ENCODE measurements at places on chromosomes 4 and X.

GRCh38 chr4:156838761-156839160, 132.8 kb downstream of the PDGFC start:
- no peak for DNase-seq

GRCh38 chr4:187767158-187767557, 228.4 kb upstream of the ZFP42 start:
- DNase-seq, result no peak

GRCh38 chrX:103550415-103551051, 31.2 kb upstream of the RAB40A start:
- DNase-seq, result no peak

DNA sequence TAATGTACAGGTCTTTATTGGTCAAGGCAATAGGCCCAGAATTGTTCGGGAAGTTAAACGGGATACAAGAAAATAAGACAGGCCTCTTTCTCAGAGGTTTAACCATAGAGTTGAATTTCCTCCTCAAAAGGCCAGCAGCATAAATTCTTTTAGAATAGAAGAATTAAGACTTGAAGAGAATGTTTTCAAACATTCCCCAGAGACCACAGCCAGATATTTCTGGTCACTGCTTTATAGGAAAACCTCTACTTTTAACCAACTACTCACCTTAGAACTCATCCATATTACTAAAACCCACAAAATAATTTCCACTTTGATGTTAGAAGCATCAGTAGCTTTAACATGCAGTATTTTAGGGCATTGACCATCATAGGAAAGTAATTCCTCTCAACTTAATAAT, 317.9 kb downstream of the RAB28 start:
- DNase-seq, result no peak

DNA sequence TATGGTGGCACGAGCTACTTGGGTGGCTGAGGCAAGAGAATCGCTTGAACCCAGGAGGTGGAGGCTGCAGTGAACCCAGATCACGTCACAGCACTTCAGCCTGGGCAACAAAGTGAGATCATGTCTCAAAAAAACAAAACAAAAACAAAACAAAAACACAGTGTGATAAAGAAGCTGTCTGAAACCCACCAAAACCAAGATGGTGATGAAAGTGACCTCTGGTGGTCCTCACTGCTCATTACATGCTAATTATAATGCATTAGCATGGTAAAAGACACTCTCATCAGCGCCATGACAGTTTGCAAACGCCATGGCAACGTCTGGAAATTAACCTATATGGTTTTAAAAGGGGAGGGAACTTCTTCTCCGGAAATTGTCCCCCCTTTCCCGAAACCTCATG, 29.4 kb upstream of the OPHN1 start:
- peak; percentile 17 for DNase-seq

DNA sequence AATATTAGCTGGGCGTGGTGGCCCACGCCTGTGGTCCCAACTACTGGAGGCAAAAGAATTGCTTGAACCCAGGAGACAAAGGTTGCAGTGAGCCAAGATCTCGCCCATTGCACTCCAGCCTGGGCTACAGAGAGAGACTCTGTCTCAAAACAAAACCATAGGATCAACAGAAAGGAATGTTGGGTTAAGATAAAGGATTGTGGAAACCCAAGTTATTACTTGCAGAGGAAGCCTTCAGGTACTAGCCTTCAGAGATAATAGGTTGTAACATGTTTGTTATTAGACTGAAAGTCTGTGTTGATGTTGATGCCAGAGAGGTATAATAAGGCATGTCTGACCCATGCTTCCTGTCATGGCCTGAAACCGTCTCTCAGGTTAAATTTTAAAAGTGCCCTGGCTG, 16.9 kb downstream of the SSX5 start:
- DNase-seq, result no peak

DNA sequence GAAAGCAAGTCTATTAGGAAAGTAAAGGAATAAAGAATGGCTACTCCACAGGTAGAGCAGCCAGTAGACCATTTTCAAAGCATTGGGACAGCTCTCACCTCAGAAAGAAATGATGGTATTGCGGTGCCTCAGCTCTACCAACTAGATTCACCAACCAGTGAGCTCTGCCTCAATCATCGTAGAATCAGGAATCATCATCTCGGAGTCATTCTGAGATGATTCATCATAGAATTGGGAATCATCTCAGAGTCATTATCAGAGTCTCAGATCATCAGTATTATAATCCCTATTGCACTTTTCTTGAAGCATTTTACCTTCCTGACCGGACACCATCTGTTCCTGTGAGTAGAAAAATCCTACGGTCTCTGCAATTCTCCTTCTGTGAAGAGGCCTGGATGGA, 17.5 kb upstream of the SAT1 start:
- no peak for DNase-seq

DNA sequence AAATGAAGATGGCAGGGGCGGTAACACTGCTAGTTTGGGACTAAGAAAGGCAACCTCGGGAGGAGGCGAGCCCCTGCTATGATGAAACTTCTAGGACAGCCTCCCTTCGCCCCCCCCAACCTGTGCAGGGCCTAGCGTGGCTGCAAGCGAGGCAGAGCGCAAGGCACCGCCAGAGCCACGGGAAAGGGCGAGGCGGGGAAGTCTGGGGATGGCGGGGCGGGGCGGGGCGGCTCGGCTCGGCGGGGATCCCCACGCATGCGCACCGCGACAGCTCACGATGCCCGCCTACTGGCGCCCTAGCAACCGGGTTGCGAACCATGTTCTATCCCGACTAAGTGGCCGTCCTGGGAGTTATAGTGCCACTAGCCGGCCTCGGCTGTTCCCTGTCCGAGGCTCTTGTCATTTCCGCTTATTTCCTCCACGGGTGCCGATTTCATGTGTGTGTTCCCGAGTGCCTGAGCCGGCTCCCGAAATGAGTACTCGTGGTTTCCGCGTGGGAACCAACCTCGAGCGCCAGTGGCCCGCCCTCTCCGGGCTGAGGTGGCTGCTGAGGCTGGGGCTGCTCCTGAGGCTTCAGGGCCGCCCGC, 28.7 kb upstream of the RBMX start:
- peak; percentile 66 for DNase-seq

Measured in T-helper 1 cell (primary cell).